ENCODE measurements at places on chromosomes 4 and X.

DNA sequence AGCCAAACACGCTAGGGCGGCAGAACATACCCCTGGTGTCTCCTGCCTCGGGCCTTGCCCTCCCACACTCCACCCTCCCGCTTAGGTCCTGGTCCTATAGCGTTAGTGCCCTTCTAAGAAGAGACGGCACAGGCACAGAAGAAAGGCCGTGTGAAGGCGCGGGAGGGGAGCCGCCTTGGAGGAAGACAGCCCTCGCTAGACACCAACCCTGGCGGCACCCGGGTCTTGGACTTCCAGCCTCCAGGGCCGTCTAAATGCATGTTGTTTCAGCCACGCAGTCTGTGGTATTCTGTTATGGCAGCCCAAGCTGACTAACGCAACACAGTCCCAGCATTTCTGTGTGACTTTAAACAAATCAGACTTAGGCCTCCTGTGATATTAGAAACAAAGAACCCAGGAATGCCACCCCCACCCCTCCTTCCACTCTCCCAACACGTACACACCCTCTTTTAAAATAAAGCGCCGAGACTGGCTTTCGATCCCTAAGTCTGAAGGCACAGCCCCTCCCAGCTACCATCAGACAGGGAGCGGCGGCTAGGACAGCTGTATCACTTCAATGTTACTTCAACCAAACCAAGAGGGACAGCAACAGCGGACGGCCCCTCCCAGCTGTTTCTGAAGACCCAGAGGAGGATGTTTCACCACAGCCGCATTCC is 128.0 kb downstream of the AFAP1 start:
- DNase-seq, result no peak

- no peak for DNase-seq
Observed at GRCh38 chrX:49627086-49627777, 28.4 kb downstream of the GAGE1 start.

GRCh38 chr4:153398713-153399112 is 54.2 kb downstream of the MND1 start:
- no peak for DNase-seq

DNA sequence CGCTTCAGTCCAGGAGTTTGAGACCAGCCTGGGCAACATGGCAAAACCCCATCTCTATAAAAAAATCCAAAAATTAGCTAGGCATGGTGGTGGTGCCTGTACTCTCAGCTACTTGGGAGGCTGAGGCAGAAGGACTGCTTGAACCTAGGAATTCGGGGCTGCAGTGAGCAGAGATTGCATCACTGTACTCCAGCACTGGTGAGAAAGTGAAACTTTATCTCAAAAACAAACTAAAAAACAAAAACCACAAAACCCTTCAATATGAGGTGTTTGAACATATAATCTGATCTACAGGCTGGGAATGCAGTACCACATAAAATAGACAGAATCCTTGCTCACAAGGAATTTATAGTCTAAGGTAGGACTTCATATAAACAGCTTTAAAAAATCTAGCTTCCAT is 103.9 kb downstream of the PDS5A start:
- no peak for DNase-seq

GRCh38 chr4:76341063-76341462 is 34.5 kb downstream of the STBD1 start:
- no peak for DNase-seq

All from NCI-H526 treated with DMSO at 0.1 percent for 48 hours (cell line).